NCI-H446 treated with DMSO at 0.1 percent for 48 hours (cell line): ENCODE measurements at places on chromosomes 12 and 14.

DNA sequence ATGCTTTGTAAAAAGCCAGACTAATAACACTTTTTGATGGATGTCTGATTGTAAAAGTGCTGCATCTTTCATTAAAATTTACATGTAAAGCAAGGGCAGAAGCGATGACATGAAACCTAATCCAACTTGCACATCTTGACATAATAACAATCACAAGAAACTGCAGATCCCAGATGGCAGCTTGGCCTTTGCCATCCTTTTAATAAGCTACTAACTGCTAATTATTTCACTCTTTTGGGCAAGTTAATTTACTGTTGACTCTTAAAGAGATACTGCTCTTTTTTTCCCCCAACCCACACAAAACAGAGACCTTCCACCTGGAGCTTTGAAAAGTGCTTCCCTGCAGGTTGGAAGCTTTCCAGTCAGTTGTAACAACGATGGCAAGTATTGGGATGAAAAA, 137.5 kb downstream of the NRXN3 start:
- peak; percentile 29 for DNase-seq

- peak; percentile 78 for DNase-seq
These were observed 92.9 kb downstream of the ERC1 start for GRCh38 chr12:1083889-1084262.

GRCh38 chr14:25308244-25308643, 258.3 kb upstream of the STXBP6 start:
- DNase-seq, result no peak

DNA sequence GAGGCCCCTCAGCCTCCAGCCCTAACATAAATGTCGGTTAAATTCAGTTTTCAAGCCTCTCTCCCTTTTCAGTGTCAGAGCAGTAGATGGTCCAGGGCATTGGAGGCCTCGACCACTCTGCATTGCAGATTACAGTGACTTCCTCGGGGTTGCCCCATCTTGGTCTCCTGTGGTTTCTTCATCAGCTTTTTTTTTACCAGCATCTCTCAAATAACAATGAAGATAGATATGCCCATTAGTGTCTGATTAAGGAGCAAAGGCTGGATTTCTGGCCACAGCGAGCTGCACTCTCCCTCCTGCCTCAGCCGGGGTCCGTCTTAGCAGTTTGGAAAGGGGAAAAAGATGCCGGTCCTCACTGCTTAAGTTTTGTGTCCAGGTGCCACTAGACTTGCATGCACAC, 49.7 kb downstream of the C14orf132 start:
- no peak for DNase-seq

GRCh38 chr14:97281741-97282140, 484.6 kb downstream of the VRK1 start:
- DNase-seq, result no peak
